Activated CD4-positive, alpha-beta T cell treated with anti-CD3 and anti-CD28 coated beads for 48 hours (primary cell): ENCODE measurements at places on chromosomes 7 and 10.
A peak's percentile ranks its signal among the peaks of the same experiment; 100 is the strongest.

DNA sequence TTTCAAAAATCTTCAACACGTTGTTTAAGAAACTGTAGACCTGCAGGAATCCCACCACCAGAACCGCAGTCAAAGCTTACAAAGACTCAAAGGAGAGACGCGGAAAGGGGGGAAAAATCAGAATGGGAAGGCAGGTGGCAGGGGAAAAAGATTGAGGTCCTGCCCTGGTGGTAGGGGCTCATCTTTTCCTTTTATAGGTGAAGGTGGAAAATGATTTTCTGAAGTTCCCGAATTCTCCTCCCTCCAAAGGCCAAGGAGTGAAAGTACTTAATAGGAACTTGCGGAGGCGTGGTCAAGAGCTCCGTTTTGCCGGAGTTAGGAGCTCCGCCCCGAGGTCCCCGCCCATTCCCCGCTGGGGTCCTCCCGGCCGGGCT, 724 bp downstream of the BBIP1 start:
- peak; percentile 92 for DNase-seq

DNA sequence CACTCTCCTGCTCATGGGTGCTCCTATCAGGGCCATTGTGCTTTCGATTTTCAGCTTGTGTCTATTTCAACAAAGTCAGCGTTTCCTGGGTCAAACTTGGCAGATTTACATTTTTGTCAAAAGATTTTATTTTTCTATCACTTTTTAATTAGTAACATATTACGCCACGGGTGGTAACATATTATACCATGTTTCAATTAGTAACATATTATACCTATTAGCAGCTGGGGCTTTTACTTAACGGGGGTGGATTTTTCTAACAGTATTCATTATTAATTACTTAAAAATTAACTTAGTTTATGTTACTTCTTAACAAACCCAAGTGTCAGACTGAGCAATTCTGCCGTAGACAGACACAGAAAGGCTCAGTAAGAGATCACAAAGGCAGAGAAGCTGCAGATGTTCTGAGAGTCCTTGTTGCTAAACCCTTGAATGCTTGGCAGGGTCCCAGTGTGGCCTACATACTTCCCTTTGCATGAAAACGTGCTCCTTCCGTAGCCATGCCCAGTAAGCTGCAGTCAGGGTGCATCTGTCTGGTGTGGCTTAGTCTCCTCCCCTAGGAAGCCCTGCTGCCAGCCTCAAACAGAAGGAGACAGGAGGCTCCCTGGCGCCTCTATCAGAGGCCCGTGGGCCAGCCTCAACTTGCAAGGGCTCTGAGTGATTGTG, 263.1 kb upstream of the CXCL12 start:
- no peak for DNase-seq

- DNase-seq, result no peak
Observed at GRCh38 chr10:95408983-95409873, 118.4 kb upstream of the PDLIM1 start.

- DNase-seq, result no peak
Observed at GRCh38 chr7:83921941-83922607, 272.5 kb downstream of the SEMA3A start.

DNA sequence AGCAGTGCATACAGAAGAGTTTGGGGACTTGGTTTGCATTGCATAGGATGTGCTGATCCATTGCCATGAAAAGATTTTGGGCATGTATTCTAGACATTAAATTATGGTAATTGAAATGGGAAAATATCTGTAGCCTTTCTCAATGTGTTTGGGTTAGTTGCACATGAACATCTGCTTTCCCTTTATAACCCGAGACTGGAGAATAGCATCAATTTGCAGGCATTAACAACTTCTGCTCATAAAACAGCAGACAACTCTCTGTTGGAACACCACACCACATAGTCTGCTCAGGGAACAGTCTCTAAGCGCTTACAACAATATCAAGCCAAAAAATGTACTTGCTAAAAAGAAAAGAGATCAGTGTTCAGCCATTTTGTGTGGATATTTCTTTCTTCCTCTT, 1391.1 kb upstream of the LRRTM3 start:
- no peak for DNase-seq

DNA sequence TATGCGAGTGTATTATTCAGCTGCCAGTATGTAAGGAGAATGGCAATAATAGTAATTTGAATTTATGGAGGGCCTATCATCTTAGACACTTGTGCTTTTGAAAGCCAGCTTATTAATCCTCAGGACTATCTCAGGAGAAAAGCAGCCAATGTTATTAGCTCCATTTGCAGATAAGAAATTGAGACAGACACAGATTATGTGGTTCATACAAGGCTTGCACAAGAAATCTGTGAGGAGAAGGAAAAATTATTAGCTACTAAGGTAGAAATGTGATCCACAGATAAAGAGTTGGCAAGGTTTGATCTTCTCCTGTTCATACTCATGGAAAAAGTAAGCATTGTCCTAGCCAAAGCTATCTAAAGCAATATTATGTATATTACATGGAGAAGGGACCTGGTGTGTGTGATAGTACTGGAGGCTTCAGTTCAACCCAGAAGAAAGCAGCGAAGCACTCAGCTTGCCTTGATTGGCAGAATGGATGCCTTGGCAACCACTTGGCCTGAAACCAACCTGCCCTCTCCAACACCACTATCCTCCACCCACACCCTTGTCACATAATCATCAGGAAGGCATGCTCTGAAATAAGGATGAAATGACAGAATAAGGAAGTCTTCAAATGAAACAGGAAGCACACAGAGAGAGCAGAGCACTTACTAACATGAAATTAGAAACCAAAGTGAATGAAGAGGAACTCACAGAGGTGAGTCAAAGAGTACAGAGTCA, 18.0 kb downstream of the MACC1 start:
- DNase-seq, result no peak

GRCh38 chr10:62666275-62666674, 138.2 kb upstream of the ADO start:
- no peak for DNase-seq

DNA sequence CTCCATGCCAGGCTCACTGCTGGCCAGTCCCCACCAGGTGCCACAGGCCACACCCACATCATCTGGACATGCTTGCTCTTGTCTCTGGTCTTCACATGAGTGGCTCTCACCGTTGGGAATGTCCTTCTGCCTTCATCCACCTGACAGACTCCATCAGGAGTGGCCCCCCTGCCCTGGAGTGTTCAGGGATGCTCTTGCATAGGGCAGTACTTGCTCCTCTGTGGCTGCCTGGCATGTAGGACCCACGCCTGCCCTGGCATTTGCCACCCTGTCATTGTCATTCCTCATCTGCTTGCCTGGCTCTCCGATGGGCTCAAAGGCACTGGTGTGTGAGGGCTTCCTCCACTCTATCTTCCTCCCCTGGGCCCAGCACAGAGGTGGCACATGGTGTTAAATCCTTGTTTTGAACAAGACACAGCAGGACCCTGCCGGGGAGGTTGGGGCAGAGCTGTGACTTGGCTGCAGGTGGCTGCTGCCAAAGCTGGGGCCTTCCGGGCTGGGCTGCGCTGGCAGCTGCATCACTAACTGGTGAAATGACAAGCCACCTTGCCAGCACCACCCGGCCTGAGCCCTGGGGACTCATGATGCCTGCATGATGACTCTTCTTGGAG, 1.8 kb downstream of the SH2D4B start:
- no peak for DNase-seq

DNA sequence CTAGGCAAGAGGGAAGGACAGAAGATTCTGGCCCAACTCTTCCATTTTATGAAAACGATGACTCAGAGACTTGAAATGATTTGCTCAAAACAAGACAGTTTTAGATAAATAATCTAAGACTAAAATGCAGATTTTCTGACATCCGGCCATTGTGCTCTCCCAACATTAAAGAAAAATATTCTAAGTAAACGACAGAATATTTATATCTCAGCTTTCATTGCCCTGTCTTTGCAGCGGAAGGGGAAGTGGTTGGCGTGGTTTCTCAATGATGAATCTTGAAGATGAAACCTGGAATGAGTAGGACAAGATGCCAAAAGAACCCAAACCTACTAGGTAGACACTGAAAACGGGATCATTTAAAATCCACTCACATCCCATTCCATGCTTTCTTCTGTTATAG, 28.9 kb upstream of the NPY start:
- peak; percentile 13 for DNase-seq

DNA sequence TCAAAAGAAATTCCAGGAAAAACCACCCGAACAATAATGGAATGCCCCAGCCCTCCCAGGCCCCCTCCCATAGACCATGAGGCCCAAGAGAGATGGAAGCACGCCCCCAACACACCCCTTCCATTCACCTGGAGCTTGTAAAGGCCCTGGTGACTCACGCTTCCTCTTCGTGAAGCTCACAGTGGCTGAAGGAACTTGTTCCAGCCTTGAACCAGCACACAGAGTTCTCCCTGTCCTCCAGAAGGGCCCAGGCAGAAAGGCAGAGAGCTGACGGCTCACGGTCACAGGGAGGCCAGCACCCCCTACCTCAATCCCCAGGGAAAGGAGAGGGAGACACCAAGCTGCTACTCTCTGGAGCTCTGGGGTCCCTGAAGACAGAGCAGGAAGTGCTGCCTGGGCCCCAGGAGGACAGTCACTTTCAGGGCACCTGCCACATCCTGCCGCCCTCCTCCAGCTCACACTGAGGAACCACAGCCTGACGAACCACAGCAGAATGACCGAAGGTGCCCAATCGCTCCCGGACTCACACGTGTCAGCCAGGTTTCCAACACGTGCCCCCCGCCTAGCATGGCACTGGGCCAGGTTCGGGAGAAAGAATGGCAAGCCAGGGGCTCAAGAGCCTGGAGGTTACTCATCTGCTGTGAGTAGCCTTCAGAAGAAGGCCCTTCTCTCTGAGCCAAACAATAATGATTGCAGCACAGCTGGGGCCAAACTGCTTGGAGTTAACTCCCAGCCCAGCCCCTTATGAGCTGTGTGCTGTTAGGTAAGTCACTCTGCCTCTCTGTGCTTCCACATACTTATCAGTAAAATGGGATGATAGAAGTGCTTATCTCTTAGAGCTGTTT, 52.8 kb downstream of the DLG5 start:
- peak; percentile 64 for DNase-seq

GRCh38 chr7:49707891-49708290, 65.5 kb upstream of the VWC2 start:
- no peak for DNase-seq

DNA sequence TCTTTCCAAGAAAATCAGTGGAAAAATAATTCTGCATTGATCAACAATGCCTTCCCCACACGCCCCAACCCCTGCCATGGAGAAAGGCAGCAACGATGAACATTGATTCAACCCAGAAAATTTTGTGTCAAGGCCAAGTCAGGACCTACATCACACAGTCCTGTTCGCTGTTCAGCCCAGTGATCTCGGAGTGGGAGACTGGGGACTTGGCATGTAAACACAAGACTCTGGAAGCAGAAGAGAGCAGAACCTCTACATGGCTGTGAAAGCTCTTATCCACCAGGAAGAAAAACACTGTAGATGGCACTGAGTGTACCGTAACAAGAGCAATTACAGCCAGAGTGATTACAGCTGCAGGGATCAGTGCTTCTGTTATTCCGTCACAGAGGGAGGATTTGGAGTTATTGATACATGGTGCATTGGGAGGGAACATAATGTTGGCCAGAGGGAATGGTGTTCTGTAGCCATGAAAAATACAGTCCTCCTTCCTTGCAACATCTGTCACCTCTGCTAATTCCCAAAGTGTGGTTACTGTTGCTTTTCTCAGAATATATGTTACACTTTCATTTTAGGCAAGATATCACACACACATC, 136.6 kb downstream of the IQUB start:
- no peak for DNase-seq

DNA sequence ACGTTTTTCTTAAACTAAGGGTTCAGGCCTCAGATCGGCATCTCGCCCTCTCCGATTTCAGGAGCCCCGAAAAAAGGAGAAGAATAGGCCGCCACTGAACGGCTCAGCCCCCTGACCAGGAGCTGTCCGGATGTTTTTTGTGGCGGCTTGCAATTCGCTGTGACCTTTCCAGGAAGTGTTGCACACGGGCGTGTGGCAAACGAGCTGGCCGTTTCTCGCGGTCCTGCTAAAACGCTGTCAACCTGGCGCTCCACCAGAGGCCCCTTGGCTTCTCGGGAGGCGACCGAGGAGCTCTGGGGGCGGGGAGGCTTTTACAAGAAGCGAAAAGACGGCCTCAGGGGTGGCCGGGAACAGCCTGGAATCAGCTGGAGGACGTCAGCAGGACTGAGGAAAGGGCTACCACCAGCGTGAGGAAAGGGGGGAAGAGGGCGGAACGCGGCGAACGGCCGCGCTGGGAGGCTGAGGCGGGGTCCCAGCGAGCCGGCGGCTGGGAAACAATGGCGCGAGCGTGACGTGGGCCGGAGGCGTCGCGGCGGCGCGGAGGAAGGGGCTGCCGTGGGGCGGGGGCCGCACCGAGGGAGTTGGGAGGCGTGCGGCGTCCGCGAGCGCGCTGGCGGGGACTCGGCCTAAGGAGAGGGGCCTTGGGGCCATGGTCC, 493 bp downstream of the NT5C2 start:
- peak; percentile 76 for DNase-seq

DNA sequence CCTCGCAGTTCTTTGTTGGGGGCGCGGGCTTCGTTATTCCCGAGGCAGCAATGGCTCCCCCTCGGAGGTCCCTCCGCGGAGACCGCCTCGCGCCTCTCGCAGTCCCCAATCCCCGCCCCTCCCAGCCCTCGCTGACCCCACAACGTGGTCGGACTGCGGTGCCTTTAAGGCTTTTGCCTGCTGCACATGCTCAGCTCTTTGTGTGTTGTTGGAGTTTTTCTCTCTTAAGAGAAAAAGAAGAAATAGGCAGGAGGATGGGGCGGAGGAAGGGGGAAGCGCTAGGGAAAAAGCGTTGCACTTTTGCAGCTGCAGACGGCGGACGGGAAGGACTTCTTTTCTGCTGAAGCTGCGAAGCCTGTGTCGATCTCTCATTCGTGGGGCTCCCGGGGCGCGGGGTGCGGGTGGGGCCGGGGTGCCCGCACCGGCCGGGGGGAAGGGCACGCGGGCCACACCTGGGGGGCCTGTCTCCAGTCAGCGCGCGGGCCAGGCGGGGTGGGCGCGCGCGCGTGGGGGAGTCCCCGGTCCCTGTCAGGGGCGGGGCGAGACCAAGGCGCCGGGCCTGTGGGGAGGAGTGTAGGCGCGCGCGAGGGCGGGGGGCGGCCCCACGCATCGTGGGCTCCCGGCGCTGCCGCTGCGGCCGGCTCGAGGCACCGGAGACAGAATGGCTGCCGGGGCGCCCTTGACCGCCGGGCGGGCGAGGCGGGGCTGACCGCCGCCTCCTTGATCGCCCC, 445 bp upstream of the ATRNL1 start:
- DNase-seq, result peak; percentile 18

- DNase-seq, result no peak
Observed at GRCh38 chr10:24574578-24575155, 149.0 kb downstream of the ARHGAP21 start.
